ENCODE measurements at places on chromosomes 1 and 21.

GRCh38 chr1:248844526-248844925, 6.5 kb downstream of the ZNF672 start:
- DNase-seq = no peak

DNA sequence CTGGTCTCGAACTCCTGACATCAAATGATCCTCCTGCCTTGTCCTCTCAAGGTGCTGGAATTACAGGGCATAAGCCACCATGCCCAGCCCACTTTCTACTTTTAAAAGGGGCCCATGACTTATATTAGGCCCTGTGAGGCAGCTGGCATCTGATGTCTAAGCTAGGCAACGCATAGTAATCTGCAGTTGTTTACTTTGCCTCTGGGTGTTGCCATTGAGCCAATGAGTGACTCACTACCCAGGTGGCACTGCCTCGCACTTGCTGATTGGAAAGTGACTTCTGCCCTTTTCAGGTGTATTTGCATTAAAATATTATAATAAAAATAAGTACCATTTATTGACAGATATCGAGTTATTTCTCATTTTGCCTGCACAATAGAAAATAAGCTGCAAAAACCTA, 84.9 kb downstream of the KIF14 start:
- no peak for DNase-seq

- no peak for DNase-seq
Measured at GRCh38 chr1:1567891-1568291, 6.8 kb downstream of the SSU72 start.

GRCh38 chr21:30271156-30271555, 11.6 kb downstream of the KRTAP24-1 start:
- no peak for DNase-seq

GRCh38 chr21:44703731-44704635, 7.0 kb downstream of the KRTAP10-12 start:
- DNase-seq = no peak

GRCh38 chr1:4650481-4650880, 3.9 kb upstream of the AJAP1 start:
- DNase-seq = no peak

- no peak for DNase-seq
Measured at GRCh38 chr1:15229707-15230131, 17.3 kb upstream of the FHAD1 start.

GRCh38 chr1:40362699-40363098, 10.8 kb upstream of the SMAP2 start:
- no peak for DNase-seq

DNA sequence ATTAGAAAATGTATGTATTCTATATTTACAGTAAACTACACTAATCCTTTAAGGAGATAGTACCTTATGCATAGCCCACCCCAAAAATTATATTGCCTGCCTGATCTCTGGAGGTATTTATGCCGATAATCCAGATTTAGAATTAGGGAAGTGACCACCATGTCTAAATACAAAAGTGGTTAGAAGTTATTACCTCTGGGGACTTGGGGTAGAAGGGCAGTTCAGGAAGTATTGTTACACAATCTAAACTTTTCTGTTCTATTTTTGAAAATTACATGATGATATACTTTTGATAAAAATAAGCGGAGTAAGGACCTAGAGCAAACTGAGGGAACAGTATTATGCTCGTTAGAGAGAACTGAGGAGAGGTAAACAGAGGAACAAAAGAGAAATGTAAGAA, 90.5 kb upstream of the ZP4 start:
- no peak for DNase-seq

GRCh38 chr1:3940754-3941345, 40.8 kb upstream of the C1orf174 start:
- no peak for DNase-seq

GRCh38 chr1:246760422-246761347, 36.5 kb downstream of the SCCPDH start:
- no peak for DNase-seq

- no peak for DNase-seq
Measured at GRCh38 chr21:36700295-36700970, 1.5 kb downstream of the SIM2 start.

GRCh38 chr1:33655496-33655895, 183.1 kb downstream of the ZSCAN20 start:
- DNase-seq = no peak

- no peak for DNase-seq
Measured at GRCh38 chr1:211737115-211738035, 62.0 kb upstream of the NEK2 start.

DNA sequence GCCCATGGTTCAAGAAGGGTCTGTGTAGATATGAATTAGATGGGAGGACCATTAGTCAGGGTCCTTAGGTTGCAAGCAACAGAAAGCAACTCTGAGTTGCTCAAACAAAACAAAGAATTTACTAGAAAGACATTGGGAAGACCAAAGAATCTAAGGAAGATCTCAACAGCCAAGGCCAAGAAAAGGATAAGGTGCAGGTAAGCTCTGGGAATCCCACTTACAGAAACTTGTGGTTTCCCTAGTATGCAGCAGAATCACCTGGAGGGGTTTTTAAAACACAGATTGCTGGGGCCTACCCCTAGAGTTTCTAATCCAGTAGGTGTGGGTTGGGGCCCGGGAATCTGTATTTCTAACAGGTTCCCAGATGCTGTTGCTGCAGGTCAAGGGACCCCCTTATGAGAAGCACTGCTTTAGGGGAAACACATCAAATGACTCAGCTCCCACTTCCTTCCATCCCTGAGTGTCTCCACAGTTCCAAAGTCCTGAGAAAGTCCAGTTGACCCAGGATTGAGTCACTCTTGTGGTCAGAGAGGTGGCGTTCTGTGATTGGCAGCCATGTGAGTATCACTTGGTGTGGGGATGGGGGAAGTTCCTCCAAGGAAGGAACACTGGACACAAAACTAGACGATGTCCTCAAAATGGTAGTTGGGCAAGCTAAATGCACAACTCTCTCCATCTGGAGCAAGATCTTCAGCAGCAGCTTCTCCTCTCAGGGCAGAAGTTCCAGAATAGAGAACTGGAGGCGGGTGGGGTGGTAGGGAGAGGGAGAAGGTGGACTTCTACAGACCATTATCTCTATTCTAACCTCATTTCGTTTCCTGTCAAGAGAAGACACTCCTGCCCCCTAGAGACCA, 24.2 kb upstream of the EYA3 start:
- no peak for DNase-seq

DNA sequence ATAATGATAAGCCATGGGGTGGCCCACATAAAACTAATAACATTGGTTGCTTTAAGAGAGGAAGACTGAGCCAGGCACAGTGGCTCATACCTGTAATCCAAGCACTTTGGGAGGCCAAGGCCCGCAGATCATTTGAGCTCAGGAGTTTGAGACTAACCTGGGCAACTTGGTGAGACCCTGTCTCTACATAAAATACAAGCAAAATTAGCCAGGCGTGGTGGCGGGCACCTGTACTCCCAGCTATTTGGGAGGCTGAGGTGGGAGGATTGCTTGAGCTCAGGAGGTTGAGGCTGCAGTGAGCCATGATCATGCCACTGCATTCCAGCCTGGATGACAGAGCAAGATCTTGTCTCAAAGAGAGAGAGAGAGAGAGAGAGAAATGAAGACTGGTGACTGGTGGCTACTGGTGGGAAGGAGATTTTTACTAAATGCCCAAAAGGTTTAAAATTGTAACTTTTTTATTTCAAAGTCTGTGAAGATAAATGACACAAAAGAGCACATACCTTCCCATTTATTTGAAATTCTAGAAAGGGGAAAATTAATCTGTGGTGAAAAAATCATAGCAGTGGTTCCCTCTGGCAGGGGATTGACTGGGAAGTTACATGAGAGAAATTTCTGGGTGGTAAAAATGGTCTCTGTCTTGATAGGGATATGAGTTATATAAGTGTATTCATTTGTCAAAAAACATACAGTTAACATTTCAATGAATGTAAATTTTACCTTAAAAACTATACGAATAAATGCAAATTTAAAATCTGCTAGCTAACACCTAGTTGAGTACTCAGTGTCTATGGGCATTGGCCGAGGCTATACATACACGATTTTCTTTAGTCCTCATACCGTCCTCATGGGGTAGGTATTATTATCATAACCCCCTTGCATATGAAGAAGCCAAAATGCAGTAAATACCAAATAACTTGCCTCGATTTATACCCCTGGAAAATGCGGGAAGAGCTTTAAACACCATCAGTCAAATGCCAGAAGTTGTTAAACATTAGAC, 2.2 kb upstream of the NBPF1 start:
- no peak for DNase-seq

DNA sequence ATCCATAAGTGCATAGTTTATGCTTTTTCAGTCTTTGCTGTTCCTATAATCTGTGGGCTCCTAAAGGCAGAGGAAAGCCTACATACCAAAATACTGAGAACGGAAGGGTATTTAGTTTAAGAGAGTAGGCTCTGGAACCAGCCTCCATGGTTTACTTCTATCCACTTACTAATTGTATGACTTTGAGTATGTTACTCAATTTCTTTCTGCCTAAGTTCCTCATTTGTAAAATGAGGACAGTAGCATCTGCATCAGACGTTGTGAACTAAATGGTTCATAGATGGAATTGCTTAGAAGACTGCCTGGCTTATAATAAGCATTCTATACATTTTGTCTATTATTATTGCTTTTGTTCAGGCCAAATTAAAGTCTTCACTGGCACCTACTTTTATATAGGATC, 111.0 kb downstream of the NTNG1 start:
- no peak for DNase-seq

DNA sequence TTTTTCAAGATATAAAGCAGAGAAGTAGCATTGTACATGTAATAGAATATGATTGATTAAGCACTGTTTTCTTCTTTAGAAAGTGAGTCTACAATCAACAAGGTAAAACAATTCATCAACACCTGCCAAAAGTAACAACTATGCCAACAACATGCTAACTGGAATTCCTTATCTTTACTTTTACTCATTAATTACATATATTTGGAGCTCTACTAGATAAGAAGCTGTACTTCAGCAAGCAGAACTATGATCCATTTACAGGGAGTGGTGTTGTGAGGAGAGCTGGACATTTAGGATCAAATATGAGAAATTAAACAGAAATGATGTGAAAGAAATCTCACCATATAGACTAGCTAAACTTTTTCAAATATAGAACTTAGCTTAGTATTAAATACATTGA, 51.0 kb downstream of the RGS2 start:
- DNase-seq = no peak

GRCh38 chr21:44310628-44311507, 11.0 kb downstream of the PFKL start:
- DNase-seq = no peak

- DNase-seq = no peak
Measured at GRCh38 chr1:205190845-205191577, 20.5 kb downstream of the DSTYK start.

GRCh38 chr1:244022311-244022710, 28.8 kb upstream of the ZBTB18 start:
- DNase-seq = no peak

GRCh38 chr1:115138973-115139372, 49.7 kb upstream of the TSPAN2 start:
- DNase-seq = peak; percentile 43

DNA sequence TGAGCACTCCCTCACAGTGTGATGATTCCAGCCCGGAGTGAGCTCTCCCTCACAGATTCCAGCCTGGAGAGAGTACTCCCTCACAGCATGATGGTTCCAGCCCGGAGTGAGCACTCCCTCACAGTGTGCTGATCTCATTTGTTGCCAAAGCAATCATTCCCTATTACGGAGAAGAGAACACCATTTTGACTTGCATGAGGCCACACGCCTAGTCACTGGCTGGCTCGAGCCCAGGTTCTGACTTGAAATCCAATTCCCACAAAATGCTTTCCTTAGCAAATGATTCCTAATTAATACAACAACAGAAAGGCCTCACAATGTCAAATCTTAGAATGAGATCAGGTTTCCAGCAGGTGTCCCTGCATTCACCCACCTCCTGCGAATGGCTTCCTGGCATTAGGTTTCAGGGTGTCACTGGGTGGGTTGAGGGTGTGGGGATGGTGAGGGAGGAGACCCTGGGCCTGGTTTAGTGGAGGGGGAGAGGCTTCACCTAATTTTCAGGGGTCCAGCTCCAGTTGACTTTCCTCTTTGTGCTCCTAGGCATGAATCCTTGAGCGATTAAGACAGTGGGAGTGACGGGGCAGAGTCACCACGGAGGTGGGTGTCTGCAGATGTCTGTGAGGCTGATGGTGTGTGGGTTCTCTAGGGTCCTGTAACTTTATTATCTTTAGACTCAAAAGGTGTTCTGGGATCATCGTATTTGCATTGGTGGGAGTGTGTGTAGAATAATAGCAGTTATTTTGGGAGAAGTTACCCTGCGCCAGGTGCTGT, 158.5 kb downstream of the KCNJ6 start:
- no peak for DNase-seq

- no peak for DNase-seq
Measured at GRCh38 chr1:91851130-91852010, 34.6 kb downstream of the TGFBR3 start.

GRCh38 chr1:10575616-10576015, 100.9 kb downstream of the PEX14 start:
- no peak for DNase-seq

DNA sequence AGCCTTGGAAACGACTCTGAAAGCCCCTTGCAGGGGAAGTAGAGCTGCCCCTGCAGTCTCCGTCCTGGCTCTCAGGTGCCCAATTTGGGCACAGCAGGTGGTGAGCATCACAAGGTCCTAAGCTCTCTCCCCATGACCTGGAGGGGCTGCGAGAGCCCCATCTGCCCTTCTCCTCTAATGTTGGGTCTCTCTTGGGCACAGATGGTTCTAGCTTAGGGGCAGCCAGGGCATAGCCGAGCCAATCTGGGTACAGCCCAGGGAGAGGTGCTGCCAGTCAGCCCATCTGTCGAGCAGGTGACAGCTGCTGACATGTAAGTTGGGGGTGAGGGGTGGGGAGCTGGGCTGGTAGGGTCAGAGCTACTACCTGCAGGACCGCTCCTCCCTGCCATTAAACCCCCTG, 50.7 kb downstream of the SYT2 start:
- no peak for DNase-seq

DNA sequence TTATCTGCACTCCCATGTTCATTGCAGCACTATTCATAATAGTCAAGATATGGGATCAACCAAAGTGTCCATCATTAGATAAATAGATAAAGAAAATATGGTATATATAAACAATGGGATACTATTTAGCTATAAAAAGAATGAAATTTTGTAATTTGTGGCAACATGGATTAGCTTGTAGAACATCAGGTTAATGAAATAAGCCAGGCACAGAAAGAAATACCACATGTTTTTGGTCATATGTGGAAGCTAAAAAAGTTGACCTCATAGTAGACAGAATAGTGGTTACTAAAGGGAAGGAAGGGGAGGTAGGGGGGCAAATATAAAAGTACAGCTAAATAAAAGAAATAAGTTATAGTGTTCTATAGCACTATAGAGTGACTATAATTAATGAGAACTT, 68.5 kb downstream of the SCMH1 start:
- no peak for DNase-seq

Measured in stimulated activated CD4-positive, alpha-beta T cell treated with anti-CD3 and anti-CD28 coated beads, TNF-alpha, amount 100 ng/mL, for 48 hours (primary cell).